LNCaP clone FGC (cell line): ENCODE measurements at places on chromosomes 2 and 18.

- peak; percentile 4 for DNase-seq
Observed at GRCh38 chr18:38520786-38521185, 955.2 kb upstream of the CELF4 start.

GRCh38 chr2:228983700-228984099 is 287.4 kb downstream of the PID1 start:
- no peak for DNase-seq

- no peak for DNase-seq
Observed at GRCh38 chr2:43214253-43214652, 12.2 kb downstream of the ZFP36L2 start.

DNA sequence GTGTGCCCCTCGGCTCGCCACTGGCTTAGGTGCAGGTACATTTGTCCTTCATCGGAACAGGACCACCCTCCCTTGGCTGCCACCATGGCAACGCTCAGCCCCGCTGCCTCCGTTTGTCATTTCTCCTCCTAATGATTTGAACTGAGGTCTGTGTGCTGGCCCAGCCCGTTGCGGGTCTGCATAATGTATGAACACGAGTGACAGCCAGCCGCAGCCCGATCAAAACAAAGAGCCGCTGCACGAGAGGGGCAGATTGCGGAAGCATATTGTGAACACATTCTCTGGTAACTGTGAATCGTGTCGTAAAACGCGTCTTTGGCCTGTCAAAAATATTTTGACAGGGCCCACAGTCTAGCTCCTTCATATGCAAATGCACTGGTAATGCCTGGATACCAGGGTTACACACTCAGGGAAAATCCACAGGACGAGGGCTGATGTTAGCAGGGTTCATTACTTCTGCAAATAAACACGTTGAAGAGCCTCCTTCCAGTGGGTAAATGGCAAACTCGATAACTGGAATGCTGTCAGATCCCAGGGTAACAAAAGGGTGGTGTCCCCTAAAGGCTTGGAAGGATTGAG is 137.0 kb downstream of the AGAP1 start:
- DNase-seq = no peak

DNA sequence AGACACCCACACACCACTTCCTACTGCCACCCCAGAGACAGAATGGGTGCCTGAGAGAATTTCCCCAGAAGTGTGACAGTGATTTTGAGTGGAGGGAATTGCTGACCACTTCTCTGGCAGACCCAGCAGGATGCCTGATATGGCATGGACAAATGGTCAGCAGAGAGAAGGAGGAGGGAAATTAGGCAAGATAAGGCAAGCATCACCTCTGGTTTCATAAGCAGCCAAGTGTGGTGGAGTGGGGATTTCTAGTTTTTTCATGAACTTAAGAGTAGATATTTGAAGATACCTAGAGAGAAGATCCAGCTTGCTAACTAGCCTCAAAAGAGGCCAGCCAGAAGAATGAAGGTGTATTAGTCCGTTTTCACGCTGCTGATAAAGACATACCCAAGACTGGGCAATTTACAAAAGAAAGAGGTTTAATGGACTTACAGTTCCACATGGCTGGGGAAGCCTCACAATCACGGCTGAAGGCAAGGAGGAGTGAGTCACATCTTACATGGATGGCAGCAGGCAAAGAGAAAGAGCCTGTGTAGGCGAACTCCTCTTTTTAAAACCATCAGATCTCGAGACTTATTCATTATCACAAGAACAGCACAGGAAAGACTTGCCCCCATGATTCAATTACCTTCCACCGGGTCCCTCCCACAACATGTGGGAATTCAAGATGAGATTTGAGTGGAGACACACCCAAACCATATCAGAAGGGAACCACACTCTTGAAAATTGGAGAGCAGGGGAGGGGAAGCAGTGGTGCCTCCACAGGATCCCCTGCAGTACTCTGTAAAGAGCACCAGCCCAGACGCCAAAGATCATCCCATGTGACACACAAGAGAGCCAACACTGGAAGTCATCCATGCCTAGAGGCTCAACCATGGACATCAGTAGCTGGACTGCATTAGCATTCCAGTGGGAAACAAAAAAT is 64.2 kb downstream of the RBM43 start:
- DNase-seq = no peak

GRCh38 chr18:8908792-8909510 is 193.5 kb upstream of the NDUFV2 start:
- no peak for DNase-seq

- no peak for DNase-seq
Observed at GRCh38 chr2:27893006-27893405, 2.5 kb downstream of the BABAM2 start.

GRCh38 chr2:232523402-232523681 is 2.6 kb upstream of the CHRND start:
- no peak for DNase-seq

- no peak for DNase-seq
Observed at GRCh38 chr18:42576124-42576523, 539.4 kb downstream of the RIT2 start.

DNA sequence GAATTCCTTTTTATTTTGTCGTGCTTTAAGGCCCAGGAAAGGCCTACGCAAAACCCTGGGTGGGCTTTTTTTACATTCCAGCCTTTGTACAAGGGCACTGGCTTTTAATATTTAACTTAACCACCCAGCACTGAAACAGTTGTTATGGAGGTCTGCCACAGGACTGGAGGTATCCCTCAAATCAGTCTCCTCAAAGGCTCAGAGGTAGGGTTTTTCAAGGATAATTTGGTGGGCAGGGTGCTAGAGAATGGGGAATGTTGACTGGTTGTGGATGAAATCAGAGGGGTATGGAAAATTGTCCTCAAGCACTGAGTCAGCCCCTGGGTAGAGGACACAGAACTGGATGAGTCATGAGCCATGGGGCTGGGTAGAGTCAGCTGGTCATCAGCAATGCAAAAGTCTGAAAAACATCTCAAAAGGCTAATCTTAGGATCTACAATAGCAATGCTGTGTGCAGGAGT is 443.1 kb downstream of the THSD7B start:
- no peak for DNase-seq

DNA sequence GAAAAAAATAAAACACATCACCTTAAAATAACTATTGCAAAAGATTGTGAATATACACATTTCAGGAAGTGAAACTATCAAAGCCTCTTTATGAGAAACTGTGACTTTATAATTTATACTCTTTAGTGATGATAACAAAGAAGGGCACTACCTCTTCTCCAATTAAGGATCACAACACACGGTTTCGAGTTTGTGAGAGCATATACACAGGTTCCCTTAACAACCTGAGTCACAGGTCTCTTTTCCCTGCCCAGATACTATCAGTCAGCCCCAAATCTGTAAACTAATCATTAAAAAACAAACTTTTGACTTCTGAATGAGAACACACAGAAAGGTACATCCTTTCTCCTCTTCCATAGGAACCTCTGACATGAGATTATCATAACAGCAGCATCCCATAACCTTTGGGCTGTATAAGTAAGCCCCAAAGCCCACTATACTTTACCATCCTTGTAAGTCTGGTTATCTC is 44.9 kb downstream of the PTPN2 start:
- DNase-seq = no peak

- DNase-seq = no peak
Observed at GRCh38 chr2:74632209-74632938, 15.8 kb downstream of the M1AP start.

DNA sequence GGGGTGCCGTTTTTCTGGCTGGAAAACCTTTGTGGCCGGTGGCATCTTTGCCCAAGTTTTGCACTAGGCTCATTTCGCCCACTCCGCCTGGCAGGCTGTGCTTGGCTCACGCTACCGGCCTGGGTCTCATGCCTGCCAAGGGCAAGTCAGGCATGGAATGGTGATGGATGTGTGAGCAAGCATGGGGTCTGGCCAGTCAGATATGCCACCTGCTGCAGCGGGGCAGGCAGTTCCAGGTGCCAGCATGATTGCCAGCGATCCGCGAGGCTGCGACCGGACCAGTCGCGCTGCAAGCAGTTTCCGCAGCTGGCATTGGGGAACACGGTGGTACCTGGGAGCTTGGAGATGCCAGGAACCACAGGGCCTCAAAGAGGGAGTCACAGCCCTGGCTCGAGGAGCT is 40.6 kb downstream of the TAF1B start:
- DNase-seq = no peak

DNA sequence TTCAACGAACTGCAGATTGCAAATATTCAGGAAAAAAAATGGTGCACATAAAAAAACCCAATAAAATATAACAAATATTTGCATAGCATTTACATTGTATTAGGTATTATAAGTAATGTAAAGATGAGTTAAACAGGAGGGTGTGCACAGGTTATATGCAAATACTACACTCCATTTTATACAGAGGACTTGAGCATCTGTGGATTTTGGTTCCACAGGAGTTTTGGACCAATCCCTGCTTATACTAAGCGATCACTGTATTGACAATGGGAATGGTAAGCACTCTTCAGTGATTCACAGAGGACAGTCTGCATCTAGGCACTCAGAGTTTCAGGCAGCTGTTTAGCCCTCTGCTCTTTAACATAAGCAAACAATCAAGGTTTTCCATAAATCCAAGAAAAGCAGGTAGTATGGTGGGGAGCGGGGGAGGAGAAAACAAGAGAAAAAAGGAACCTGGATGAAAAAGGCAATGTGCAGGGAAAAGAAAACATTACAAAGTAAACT is 206.0 kb upstream of the PARD3B start:
- DNase-seq = no peak

- DNase-seq = no peak
Observed at GRCh38 chr2:134763164-134763710, 44.4 kb upstream of the TMEM163 start.

- DNase-seq = no peak
Observed at GRCh38 chr2:198916548-198917080, 541.1 kb downstream of the SATB2 start.

- DNase-seq = no peak
Observed at GRCh38 chr2:191202209-191202721, 42.9 kb upstream of the MYO1B start.

GRCh38 chr2:64329848-64330247 is 124.1 kb upstream of the LGALSL start:
- DNase-seq = no peak

- no peak for DNase-seq
Observed at GRCh38 chr2:208103616-208104015, 20.7 kb downstream of the CRYGD start.

DNA sequence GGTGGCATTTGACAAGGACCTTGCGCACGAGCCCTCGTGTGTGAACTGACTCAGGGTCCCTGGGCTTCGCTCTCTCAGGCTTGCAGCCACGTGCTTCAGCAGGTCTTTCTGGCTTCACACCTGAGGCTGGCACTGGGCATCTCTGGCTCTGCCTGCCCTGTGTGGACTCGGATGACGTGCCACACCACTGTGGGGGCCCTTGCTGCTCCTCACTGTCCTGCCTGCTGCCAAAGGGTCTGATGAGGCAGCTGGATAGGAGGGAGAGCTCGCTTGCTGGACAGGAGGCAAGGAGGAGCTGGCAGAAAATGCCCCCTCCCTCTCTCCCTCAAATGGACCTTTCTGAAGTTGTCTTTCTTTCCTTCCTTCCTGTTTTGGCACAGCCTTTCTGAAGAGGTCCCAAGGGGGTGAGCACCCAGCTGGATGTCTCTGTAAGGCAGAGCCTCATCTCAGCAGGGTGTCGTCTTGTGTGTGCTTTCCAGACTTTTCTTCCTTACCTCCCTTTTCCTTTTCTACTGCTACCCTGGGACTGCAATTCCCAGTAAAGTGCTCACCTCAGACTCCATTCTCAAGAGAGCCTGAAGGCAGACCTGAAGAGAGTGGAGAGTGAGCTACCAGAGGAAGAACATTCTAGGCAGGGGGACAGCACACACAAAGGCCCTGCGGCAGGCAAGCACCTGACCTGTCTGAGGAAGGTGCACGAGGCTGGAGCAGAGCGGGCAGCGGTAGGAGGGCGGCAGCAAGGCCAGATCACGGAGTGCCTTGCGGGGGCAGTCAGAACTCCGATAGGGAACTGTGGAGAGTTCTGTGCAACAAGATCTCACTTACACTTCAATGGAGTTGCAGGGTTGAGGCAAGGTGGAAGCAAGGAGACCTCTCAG is 5.3 kb downstream of the PER2 start:
- DNase-seq = no peak

DNA sequence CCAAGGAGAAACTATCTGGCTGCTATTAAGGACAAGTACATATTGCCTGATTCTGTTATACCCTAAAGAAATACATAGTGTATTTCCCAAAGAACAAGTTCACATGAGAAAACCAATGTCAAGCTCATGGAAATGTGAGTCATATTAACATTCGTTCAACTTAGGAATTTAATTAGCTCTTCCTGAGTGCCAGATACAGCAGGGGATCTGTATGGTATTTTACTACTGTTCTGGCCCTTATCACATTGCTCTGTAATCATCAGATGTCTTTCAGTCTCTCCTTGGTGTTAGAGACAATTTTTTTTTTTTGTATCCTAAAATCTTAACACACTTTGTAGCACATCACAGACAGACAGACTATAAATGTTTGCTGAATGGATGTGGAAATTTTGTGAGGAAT is 395.0 kb upstream of the CRIM1 start:
- DNase-seq = no peak

DNA sequence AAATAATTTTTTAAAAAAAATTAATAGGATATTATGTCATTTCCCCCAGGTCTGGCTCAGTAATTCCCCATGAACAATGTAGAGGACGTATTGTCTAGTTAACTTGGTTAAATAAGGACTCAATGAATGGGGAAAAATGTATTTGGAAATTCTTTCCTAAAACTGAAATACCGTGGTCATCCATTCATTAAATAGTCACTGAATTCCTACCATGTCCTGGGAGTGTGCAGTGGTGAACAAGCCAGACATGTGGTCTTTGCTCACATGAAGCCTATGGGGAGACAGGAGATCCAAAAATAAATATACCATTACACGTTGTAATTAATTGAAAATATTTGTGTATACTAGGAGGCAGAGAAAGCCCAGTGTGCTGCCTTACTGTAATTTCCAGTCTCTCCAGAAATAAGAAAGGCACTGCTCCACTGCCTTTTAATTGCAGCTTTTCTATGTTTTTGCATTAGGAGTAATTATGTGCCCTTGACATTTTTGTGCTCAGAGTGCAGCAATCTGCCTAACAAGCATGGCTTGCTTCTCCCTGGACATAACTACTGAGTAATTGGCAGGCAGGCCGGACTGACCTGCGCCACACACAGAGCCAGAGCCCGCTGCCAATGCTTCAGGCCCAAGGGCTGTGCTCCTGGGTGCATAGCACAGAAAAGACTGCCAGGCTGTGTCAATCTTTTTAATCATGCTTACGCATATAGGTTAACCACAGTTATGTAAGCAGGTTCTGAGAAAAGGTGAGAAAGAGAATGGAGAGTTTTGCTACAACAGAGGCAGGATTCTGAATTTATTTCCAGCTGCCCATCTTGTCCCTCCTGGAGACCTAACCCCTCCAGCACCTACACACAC is 22.2 kb upstream of the TTC39C start:
- DNase-seq = no peak

DNA sequence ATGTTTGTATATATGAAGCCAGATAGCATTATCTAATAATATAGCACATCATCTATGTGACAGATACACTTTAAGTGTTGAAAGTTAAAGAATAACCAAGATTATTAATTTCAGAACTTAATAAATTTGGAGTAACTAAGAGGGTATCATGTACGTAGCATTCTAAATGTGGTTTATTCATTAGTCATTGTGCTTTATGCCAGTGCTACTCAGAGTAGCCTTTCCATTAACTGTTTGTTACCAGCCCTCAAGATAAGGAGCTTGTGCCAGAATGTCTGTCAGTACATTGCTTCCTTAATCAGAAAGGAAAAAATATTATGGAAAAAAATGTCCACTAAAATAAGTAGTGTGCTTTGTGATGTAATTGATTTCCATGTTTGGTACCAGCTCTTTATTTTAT is 94.9 kb upstream of the TWSG1 start:
- no peak for DNase-seq

GRCh38 chr18:27763341-27763740 is 413.6 kb downstream of the CDH2 start:
- no peak for DNase-seq
